ENCODE measurements at places on chromosomes 4 and X.
A peak's percentile ranks its signal among the peaks of the same experiment; 100 is the strongest.

DNA sequence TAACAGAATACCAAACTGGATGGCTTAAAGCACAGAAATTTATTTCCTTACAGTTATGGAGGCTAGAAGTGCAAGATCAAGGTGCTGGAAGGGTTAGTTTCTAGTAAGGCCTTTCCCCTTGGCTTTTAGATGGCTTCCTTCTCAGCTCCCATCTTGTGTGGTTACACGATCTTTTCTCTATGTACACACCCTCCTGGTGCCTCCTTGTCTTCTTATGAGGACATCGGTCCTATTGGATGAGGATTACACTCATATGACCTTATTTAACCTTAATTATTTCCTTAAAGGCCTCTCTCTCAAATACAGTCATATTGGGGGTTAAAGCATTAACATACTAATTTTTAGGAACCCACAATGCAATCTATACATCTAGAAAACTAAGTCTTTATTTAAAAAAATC lies 787.9 kb upstream of the GALNTL6 start:
- DNase-seq, result no peak

GRCh38 chrX:132609362-132609848 lies 120.6 kb upstream of the MBNL3 start:
- DNase-seq, result no peak

DNA sequence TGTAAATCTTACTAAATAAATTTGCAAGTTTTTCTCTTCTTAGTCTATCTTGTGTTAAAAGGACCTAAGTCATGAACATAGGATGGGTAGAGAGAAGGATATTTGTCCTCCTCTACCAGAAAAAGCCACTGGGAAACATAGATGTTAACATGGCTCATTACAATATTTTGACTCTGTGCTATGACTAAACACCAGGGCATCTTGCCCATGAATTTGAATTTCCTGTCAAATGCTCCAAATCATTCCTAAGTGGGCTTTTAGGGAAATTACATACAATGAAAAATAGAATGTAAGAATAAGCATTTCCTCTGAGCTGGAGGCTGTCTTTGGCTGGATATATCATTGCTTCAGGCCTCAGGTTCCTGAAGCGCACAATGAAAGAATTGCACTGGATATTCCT lies 39.1 kb downstream of the ANOS1 start:
- DNase-seq, result no peak

- DNase-seq, result no peak
These were observed 5.3 kb upstream of the SAP30 start for GRCh38 chr4:173365359-173365996.

DNA sequence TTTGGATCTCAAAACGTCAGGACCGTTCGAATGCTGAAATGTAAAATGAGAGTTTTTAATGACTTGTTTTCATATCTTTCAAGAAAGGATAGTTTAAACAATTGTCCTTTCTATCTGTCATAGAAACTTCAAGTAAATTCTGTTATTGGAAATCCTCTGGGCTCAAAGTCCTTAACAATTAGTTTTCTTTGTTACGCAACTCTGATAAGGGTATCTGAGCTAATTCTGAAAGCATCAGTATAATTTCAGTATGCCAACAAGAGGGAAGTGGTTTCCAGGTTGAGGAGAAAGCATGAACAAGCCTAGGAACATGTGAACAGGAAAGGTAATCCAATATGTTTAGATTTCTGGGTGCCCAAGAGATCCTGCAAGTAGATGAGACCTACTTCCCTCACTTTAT lies 22.0 kb downstream of the ADH7 start:
- no peak for DNase-seq

- DNase-seq, result no peak
These were observed 12.5 kb downstream of the ZBTB33 start for GRCh38 chrX:120262859-120263708.

GRCh38 chrX:318739-319578 lies at the start of gene GTPBP6:
Gene GTPBP6 (minus strand): TSS chrX:318796. CDS start chrX:318787, 9 bp downstream.
- peak; percentile 100 for DNase-seq

DNA sequence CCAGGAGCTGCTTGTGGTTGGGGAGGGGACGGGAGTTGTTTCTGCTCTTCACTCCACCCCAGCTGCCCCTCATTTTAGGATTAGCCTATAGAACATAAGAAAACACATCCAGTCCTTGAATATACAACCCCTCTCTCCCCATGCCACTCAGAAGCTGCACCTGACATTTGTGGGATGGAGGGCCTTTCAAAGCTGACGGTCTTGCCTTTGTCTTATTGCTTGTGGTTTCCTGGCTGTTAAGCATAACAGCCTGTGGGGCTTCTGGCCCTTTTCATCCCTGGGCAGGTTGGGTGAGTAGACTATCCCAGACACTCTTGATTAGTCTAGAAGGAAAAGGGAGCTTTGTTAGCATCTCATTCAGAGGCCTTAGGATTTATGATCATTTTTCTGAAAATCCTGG lies 407.6 kb upstream of the BOD1L1 start:
- DNase-seq, result no peak

GRCh38 chrX:39161611-39162255 lies 360.5 kb downstream of the MID1IP1 start:
- no peak for DNase-seq

DNA sequence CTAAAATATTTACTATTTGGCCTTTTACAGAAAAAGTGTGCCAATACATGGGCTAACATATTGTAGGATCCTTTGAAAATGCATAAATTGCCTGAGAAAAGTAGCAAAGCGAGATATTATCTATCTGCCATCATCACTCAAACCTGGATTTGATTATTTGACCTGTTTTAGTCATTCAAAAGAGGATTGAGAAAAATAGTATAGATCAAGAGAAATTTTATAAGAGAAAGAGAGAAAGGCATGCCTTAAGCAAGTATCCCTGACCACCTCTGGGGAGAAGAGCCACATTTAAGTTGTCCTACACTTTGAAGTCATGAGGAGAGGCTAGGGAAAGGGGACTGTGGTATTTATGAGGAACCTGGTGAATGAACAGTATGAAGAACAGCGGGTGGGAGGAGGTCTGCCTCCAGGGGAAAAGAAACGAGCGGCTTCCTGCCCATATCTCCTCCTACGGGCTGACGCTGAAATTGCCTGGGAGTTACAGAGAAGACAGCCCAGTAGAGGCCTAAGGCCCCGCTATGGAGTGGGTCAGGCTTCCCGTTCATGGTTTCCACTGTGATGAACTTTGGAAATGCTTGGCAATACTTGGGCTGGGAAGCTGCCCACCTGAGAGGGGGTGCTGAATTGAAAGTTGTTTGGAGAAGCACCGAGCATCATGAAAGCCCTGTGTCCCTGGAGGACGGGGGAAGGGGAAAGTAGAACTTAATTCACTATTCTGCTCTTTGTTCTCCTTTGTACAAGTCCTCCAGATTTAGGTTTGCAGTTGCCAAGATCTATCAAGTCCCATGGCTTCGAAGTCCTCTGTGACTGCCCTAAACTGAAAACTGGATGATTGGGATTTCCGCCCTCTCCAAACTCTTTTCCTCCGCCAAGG lies 106.9 kb upstream of the ACSL4 start:
- DNase-seq, result no peak

GRCh38 chr4:166172619-166173018 lies 299.6 kb downstream of the TLL1 start:
- no peak for DNase-seq

- DNase-seq, result peak; percentile 69
These were observed 196.7 kb upstream of the LNX1 start for GRCh38 chr4:53788011-53788410.

GRCh38 chrX:7362111-7362510 lies 214.2 kb upstream of the PUDP start:
- no peak for DNase-seq

DNA sequence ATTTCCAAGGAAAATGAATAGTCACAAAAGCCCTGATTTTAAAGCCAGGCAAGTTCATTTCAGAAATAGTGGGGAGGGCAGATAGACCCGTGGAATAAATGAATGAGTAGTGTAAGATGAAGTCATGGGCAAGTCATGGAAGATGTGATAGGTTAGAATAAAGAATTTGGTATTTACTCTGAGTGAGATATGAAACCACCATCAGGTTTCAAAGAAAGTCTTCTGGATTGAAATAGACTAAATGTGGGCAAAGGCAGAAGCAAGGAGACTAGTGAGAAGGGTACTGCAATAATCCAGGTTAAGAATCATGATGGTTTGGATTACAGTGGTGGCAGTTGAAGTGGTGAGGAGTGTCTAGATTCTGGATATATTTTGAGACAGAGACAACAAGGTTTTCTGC lies 218.5 kb upstream of the AFF2 start:
- no peak for DNase-seq

- no peak for DNase-seq
These were observed 619.5 kb downstream of the EPHA5 start for GRCh38 chr4:65050786-65051185.

DNA sequence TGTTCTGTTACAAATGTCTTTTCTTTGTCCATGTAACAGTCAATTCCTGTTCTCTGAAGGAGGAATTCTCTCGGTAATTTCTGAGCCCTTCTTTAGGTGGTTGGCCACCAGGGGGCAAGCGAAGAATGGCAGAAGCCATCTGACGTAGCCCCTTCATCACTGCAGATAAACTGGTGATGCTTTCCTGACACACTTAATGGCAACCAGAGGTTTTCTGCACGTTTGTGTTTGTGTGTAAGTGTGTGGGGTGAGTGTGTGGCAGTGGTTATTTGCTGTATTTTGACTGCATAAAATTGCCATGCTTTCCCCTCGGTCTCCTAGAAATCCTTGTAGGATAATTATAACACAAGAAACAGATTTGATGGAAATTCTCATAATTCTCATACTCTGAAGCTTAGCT lies 64.8 kb upstream of the STOX2 start:
- DNase-seq, result peak; percentile 78

DNA sequence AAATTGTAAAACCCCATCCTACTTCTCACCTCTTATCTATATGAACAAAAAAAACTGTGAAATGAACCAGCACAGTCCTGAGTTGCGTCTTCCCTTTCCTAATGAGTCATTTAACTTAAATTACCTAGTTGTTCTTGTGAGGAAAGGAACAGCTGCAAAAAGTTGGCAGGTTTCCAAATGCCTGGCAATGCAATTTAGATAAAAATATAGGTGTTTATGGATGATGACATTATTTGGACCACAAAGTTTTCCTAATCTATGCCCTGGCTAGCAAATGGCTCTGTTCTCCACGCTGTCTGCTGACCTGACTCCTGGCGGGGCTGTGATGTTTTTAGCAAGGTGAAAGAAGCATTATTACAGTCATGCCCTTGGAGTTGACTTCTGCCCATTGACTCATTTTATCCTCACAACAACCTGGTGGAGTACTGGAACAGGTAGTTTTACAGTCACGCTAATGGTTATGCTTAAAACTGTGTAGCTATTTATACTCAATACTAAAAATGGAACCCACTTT lies 29.8 kb upstream of the RELL1 start:
- peak; percentile 57 for DNase-seq

DNA sequence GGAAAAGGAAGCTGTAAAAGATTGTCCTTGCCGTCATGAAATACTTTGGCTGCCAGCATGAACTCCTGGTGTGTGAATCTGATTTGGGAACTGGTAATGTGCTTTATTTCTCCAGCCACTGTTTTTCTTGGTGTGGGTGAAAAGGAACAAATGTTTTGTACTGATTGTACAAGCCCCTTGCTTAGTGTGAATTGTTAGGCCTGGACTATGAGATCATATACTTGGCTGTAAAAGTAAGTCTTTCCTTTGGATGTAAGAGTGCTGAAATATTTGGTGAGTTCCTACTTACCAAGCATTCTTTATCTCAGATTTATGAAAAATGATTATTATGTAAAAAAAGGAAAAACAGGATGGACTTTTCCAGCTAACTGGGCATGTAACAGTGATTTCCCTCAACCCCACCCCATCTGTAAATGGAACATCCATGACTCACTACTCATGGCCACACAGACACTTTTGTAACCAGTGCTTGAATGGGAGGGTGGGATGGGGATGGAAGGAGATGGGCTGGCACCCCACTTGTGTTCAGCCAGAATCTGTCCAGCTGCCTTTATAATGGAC lies 6.3 kb downstream of the FNIP2 start:
- peak; percentile 72 for DNase-seq

DNA sequence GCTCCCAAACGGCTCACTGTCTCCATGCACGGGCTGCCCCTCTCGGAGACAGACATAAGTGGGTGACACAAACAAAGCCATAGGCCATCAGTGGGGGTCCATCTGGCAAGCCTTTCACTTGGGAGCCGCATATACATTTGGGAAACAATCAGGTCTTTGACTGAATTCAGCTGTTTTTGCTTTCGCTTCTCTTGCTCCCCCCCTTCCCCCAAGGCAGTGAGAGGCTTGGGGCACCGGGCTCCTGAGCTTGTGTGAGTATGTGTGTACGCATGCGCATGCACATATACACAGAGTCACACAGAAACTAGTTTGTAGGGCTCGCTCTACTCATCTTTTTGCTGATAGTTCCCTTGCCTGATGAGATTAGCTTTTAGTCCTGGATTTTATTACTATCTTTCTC lies 284.4 kb downstream of the AFF2 start:
- no peak for DNase-seq

DNA sequence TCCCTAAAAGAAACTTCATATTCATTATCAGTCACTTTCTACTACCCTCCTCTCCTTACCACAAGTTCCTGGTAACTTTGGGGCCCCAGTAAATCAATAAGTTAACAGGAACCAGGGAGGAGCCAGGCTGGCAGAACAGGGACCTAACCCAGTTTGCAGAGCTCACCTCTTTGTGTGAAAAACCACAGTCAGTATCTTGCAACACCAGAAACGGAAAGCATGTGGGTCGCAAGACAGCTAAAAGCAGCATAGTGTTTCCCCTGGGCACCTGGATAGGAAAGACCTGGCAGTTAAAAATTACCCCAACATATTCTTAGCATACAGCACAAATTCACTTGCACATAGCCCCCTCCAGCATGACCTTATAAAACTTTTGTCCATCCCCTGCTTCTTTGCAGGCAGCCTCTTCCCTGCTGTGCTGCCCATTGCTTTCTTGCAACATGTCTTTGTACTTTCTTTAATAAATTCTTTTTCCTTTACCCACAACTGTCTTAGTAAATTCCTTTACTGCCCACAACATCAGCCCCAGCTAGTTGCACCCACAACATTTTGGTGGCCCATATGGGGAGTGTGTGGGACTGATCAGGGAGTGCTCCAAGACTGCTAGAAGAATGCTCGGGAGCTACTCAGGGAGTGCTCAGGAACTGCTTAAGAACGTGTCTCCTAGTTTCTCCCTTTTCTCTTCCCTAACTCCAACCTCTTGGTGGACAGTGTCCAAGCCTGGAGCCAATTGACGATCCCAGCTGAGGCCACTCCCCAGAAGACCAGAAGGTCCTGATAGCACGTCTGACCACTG lies 83.4 kb downstream of the MSN start:
- no peak for DNase-seq

- peak; percentile 35 for DNase-seq
These were observed 116.4 kb downstream of the RAP1GDS1 start for GRCh38 chr4:98377559-98377958.

GRCh38 chr4:6538111-6538510 lies 36.9 kb upstream of the MAN2B2 start:
- DNase-seq, result no peak
